ENCODE measurements at places on chromosomes 12 and 14.
A peak's percentile ranks its signal among the peaks of the same experiment; 100 is the strongest.

DNA sequence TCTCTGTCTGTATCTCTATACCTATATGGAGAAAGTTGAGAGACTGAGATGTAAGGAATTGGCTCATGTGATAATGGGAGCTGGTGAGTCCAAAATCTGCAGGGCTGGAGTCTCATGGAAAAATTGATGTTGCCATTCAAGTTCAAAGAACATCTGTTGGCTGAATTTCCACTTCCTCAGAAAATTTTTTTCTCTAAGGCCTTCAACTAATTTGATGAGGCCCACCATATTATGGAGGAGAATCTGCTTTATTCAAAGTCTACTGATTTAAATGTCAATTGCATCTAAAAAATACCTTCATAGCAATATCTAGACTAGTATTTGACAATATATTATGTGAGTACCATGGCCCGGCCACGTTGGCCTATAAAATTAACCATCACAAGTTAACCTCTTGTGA is 261.4 kb downstream of the VRK1 start:
- DNase-seq = no peak

- DNase-seq = no peak
Measured at GRCh38 chr12:30837595-30837994, 82.8 kb upstream of the CAPRIN2 start.

GRCh38 chr12:84856156-84856900 is 56.3 kb downstream of the SLC6A15 start:
- no peak for DNase-seq

GRCh38 chr12:95413576-95413975 is 60.4 kb upstream of the METAP2 start:
- DNase-seq = no peak

DNA sequence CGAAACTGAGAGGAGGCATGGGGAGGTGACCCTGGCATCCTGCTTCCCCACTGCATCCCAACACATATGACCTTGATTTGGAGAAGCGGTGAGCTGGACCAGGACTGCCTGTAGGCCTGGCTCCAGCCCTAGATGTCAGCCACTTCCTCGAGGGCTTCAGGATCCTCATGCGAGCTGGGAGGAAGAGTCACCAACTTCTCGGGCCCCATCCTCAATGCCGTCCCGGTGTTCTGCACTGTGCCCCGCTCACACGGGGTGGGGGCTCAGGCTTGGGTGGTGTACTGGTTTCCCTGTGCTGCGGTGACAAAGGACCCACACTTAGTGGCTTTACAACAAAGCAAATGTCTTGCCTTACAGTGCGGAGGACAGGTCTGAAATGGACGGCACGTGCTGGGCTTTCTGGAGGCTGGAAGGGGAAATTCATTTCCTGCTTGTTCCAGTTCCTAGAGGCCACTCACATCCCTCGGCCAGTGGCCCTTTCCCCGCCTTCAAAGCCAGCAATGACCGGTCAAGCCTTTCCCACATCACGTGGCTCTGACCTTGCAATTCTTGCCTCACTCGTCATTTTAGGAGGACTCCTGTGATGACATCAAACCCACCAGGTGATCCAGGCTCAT is 298.1 kb upstream of the RTL1 start:
- no peak for DNase-seq

GRCh38 chr12:11837216-11837934 is 187.9 kb downstream of the ETV6 start:
- DNase-seq = no peak

DNA sequence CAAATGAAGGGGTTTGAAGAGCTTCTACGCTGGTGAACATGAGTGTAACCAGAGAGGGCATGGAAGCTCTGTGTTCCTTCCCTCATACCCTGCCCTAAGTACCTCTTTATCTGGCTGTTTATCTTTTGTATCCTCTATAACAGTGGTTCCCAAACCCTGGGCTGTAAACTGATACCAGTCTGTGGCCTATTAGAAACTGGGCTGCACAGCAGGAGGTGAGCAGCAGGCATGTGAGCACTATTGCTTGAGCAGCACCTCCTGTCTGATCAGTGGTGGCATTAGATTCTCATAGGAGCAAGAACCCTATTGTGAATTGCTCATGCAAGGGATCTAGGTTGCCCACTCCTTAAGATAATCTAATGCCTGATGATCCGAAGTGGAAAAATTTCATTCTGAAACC is 172.9 kb upstream of the AVPR1A start:
- DNase-seq = no peak

GRCh38 chr12:49567302-49567610 is 686 bp downstream of the MCRS1 start:
- no peak for DNase-seq

DNA sequence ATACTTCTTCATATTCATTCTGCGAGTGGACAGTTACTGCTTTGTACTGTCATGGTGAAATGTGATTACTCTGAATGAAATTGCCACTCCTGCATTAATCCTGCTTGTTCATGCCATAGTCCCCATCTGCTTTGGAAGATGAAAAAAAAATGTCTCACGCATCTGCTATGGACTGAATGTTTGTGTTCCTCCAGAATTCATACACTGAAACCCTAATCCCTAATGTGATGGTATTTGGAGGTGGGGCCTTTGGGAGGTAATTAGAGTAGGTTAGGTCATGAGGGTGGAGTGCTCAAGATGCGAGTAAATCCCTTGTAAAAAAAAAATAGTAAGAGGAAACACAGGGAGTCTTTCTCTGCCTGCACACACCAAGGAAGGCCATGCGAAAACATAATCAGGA is 427.2 kb downstream of the TMTC2 start:
- no peak for DNase-seq

DNA sequence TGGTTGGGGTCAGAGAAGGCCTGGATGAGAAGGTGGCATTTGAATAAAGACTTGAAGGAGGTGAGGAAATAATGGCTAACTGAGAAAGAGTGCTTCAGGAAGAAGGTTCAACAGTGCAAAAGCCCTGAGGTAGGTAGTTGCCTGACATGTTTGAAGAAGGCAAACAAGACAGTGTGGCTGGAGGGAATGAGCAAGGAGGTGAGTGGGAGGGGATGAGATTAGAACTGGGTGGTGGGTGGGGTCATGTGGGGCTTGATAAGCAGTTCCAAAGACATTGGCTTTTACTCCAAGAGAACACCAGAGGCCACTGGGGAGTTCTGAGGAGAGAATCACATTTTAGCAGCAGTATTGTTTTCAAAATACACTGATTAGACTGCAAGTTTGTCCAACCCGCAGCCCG is 50.5 kb downstream of the HSPB8 start:
- no peak for DNase-seq

DNA sequence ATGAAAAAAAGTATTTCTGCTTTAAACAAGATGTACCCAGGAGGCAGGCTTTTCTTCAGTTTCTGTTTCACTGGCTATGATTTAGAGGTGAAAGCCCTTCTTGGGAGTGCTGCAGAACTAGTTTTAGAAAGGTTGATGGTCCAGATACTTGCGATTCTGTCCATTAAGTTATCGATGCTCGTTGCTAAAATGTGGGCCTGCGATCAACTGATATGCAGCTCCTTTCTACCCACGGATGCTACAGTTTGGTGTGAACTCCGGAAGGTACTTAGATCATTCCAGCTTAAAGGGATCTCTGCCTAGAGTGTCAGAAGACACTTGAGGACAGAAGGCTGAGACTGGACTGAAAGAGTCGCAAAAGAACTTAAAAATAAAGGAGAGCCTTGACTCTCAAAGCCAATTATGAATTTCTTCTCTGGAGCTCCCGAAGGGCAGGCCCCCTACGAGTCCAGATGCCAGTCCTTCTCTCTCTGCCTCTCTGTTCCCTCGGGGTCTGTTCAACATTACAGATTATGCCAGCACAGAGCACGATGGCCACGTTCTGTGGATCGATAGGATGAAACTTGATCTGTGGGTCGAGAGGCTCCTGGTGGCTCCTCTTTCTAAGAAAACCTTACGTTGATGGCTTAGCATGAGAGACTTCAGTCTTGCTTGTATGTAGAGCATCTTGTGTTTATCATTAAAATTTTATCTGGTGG is 40.0 kb downstream of the FBXW8 start:
- DNase-seq = no peak

DNA sequence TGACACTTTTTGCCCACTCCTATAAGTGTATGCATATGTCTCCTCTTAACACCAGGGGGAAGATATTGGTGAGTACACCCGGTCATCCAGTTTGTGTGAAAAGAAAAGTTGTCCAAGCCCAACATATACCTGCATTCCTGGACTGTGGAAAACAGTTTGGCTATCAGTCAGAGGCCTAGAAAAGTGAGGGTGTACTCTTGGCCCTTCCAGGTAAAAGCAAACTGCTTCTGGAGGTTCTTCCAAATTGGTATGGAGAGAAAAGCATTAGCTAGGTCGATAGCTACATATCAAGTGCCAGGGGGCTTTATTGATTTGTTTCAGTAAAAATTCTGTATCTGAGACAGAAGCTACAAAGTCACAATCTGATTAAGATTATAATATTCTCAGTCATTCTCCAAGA is 144.0 kb downstream of the SPTSSA start:
- no peak for DNase-seq

DNA sequence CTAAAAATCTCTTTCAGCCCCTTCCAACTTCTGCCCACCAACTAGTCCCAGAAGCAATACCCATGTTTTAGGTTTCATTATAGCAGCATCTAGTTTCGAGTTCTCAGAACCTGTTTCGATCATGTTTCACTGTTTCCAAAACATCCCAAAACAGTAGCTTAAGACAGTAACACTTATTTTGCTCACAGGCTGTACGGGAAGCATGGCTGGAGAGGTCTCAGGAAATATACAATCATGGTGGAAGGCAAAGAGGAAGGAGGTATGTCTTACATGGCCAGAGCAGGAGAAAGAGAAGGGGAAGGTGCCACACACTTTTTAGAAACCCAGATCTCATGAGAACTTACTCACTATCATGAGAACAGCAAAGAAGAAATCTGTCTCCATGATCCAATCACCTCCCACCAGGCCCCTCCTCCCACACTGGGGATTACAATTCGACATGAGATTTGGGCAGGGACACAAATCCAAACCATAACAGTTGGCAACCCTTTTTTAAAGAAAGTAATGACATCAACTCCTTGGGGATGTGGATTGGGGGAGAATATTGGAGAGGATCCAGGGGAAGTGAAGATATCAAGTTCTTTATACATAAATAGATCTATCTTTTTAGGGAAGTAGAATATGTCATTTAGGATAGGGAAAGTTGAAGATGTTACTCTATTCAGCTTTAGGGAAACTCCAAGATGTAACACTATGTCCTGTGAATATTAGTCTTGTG is 269.9 kb upstream of the PLEKHG7 start:
- no peak for DNase-seq

- no peak for DNase-seq
Measured at GRCh38 chr12:94308612-94309011, 151.1 kb downstream of the CEP83 start.

- no peak for DNase-seq
Measured at GRCh38 chr12:120455302-120455701, 9.1 kb downstream of the GATC start.

DNA sequence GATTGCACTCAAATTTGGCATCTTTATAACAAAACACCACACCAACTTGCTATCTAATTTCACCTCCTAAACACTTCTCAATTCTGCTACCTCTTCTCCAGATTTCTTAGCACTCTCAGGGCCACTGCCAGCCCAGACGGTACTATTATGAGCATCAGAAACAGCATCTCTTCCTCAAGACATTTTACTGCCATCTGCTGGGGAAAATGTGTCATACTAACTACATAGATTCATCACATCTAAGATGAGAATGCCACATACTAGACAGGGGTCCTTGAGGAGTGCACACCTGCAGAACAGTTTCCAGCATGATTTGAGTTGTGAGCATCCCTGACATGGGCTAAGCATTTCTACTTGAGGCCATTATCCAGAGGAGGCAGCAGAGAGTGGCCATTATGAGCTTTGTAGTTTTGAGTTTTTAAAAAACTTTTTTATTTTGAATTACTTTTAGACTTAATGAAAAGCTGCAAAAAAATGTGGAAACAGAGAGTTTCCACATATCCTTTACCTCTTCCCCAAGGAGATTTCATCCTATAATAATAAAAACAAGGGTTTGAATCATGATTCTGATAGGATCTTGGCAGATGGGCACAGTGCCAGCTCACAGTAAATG is 15.1 kb upstream of the GRIP1 start:
- DNase-seq = peak; percentile 25

- DNase-seq = no peak
Measured at GRCh38 chr12:46442738-46443137, 70.2 kb upstream of the SLC38A2 start.

- peak; percentile 49 for DNase-seq
Measured at GRCh38 chr12:30847259-30847658, 79.3 kb upstream of the TSPAN11 start.

GRCh38 chr14:95763875-95764274 is 50.0 kb upstream of the TCL1A start:
- DNase-seq = no peak

GRCh38 chr12:92421701-92422100 is 276.1 kb upstream of the BTG1 start:
- no peak for DNase-seq

DNA sequence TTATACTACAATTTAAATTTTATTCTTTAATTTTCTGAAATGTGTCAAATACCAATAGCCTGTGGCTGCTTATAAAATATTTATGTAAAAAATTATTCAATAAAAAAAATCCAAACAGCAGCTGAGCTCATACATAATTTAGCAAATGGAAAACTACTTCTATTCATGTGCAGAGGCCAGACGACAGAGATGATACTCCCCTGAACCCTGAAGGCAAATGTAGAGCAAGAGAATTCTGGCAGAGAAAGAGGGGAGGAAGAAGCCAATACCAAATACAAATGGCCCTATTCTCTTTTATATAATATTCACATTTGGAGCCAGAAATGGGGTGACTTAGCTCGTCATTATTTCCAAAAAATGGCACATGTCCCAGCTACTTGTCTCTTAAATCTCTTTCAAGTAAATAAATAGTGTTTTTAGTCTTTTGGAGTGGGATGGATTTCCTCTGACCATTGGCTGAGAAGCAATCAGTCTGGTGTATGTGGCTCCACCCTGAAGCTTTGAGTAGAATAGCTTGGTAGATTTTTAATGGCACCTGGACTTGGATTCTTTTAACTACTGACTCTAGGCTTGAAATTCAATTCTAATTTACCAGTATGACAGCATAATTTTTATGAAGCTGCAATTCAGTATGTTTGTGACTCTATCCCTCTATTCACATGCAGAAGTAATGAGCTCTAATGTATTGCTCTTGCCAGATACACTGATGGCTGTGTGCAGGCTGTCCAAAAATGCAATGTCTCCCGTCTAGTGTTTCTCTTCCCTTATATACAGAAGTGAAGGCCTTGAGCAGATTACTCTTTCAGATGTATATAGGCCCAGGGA is 113.4 kb upstream of the SCAF11 start:
- DNase-seq = no peak

DNA sequence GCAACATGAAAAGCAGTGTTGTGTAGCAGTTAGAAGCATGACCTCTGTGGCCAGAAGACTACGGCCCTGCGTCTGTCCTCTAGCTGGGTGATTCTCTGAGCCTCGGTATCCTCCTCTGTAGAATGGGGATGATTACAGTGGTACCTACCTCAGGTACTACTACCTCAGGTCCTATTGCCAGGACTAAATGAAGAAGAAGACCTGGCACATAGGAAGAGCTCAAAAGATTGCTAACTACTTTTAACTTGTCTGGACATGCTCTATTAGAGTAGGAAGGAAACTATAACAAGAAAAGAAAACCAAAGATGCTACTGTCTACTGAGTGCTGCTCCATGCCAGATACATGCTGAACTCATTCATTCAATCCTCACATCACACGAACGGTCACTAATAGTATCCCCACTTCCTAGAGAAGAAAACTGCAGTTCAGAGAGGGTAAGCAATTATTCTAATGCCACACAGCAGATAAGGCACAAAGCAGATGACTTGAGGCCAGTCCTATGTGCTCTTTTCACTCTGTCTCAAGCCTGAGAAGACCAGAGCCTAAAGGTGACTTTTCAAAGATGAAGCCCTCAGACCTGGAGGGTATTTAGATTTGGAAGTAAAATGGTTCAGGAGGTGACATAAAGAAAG is 108.1 kb upstream of the HIF1A start:
- DNase-seq = no peak

Measured in CMK (cell line).